Spleen (tissue), 13 donors: ENCODE measurements at places on chromosomes 5 and 9. TPM values are rescaled to one million over a fixed set of nuclear protein-coding genes. Genes with fewer than 3 reads are reported as not detected.

Gene RBM22
- total RNA-seq = 66.9 TPM

DNA sequence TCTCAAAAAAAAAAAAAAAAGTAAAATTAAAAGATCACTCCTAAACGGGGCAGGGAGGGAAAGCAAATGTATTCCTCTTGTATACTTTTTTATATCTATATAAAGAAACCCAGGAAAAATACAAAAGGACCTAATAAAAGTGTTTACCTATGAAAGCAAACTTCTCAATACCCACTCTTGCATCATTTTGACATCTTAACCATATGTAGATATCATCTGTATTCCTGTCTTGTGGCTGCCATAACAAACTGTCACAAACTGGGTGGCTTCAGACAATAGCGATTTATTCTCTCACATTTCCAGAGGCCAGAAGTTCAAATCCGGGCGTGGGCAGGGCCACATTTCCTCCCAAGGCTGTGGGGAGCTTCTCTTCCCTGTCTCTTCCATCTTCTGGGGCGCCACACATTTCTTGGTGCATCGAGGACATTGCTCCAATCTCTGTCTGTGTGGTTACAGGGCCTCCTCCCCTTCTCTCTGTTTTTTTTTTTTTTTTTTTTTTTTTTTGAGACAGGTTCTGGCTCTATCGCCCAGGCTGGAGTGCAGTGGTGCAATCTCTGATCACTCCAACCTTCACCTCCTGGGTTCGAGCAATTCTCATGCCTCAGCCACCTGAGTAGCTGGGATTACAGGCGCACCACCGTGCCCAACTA is 58.4 kb upstream of the IL17B start:
- no peak for DNase-seq
- no peaks in the 10 kb centered on the region for H3K27me3 ChIP-seq
- H3K4me3 ChIP-seq = no peak overlapping the region
- H3K36me3 ChIP-seq = no peaks in the 10 kb centered on the region
- peaks cover 10% of the 10 kb centered on the region for H3K4me1 ChIP-seq

GRCh38 chr5:53820802-53821171 is 260.3 kb downstream of the NDUFS4 start:
- H3K36me3 ChIP-seq = no peaks in the 10 kb centered on the region
- H3K4me1 ChIP-seq = no peaks in the 10 kb centered on the region
- no peak overlapping the region for H3K27ac ChIP-seq
- no peak for DNase-seq
- H3K4me3 ChIP-seq = no peak overlapping the region
- no peaks in the 10 kb centered on the region for H3K27me3 ChIP-seq

Gene TBCA
- total RNA-seq = 99.6 TPM

GRCh38 chr9:98332405-98332831 is 77.0 kb upstream of the TBC1D2 start:
- no peaks in the 10 kb centered on the region for H3K27me3 ChIP-seq
- H3K36me3 ChIP-seq = no peaks in the 10 kb centered on the region
- H3K4me1 ChIP-seq = peaks cover 12% of the 10 kb centered on the region
- DNase-seq = no peak

- H3K36me3 ChIP-seq = peaks cover 80% of the 10 kb centered on the region
- H3K27ac ChIP-seq = no peak overlapping the region
- no peaks in the 10 kb centered on the region for H3K27me3 ChIP-seq
- H3K4me3 ChIP-seq = no peak overlapping the region
- H3K4me1 ChIP-seq = peaks cover 6% of the 10 kb centered on the region
Observed at GRCh38 chr5:14400085-14400484, 181.5 kb upstream of the OTULINL start.

GRCh38 chr5:6370580-6370979 is 7.8 kb downstream of the MED10 start:
- H3K27me3 ChIP-seq = no peaks in the 10 kb centered on the region
- peaks cover 23% of the 10 kb centered on the region for H3K4me1 ChIP-seq
- H3K27ac ChIP-seq = no peak overlapping the region
- peaks cover 76% of the 10 kb centered on the region for H3K36me3 ChIP-seq
- no peak for DNase-seq

Gene GPSM1
- total RNA-seq = 14.3 TPM

DNA sequence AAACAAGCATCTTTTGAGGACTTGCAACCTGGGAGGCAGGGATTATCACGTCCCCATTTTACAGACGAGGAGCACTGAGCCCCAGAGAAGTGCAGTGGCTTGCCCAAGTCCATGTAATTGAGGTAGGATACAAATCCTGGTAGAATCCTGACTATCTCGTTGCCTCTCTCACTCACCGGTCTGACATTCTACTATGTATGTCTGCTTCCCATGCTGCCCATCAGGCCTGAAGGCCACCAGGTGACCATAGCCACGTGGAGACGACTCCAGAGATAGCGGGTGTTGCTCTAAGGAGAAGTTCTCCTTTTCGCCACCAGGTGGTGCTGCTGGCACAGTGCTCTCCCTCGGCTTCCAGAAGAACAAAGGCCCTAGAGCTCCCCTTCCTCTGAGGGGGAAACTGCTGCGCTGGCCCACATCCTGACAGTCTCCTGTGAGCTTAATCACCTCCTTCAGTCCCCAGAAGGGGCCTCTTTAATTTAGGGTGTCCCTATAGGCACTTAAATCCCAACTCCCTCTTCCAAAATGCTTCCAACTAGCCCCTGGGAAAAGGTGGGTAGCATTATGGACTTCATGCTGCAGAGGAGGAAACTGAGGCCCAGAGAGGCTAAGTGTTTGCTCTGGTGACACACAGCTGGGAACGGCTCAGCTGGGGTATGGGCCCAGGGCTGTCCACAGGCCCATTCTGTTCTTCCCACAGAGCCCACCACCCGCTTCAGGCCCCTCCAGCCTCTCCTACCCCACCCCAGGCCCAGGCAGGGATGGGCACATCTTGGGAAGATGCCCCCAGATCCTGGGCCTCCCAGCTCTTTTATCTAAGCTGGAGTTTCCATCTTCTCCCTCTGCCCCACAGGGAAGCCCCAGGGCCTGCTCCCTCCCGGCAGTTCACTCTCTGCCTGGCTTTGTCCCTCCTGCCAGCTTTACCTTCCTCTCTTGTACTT is 6.4 kb downstream of the SLC34A1 start:
- H3K27me3 ChIP-seq = no peaks in the 10 kb centered on the region
- DNase-seq = peak; percentile 93
- peak overlapping the region; percentile 55 for H3K27ac ChIP-seq

Gene SPARC
- 715 TPM for total RNA-seq

Gene INSYN2B
- total RNA-seq = 1.1 TPM

Gene XRCC4
- total RNA-seq = 9.8 TPM

Gene FOXD4L5
- total RNA-seq = not detected

DNA sequence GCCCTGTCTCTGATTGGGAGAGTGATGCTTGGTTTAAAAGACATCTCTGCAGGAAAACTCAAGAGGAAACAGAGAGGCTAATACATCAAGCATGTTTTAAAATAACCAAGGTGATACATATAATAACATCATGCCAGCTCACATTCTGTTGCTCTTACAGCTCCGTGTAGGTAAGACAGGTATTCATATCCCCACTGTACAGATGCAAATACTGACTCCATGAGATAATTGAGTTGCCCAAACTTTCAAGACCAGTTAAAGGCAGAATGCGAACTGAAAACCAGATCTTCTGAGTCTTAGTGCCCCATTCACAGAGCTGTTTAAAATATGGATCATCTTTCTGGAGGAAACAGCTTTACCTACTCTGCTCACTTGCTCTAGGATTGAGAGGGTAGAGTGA is 214.0 kb downstream of the PIK3R1 start:
- no peaks in the 10 kb centered on the region for H3K27me3 ChIP-seq
- no peak for DNase-seq
- H3K4me1 ChIP-seq = peaks cover 23% of the 10 kb centered on the region
- H3K4me3 ChIP-seq = no peak overlapping the region
- no peaks in the 10 kb centered on the region for H3K36me3 ChIP-seq

DNA sequence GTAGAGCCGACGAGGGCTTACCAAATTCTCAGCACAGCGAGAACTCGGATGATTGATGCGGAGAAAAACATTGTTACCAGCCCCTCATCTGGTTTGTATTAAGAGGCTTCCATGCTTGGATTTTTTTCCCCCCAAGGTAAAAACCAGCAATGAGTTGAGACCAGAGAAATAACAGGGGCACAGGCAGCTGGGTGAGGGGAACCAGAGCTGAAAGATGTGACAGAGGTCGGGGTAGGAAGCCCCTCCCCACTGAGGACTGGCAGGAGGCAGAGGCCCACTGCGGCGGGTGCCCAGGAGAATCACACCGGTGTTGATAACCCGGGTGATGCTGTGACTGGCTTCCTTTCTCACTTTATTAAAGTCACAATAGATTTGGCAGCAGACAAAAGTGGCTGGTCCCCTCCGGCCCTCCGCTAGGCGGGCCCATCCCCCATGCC is 116.5 kb upstream of the PHYKPL start:
- no peaks in the 10 kb centered on the region for H3K4me1 ChIP-seq
- no peak overlapping the region for H3K27ac ChIP-seq
- no peaks in the 10 kb centered on the region for H3K36me3 ChIP-seq
- no peaks in the 10 kb centered on the region for H3K27me3 ChIP-seq
- H3K4me3 ChIP-seq = no peak overlapping the region

GRCh38 chr5:32612134-32612888 is 27.0 kb downstream of the SUB1 start:
- H3K36me3 ChIP-seq = peaks cover under 1% of the 10 kb centered on the region
- H3K27ac ChIP-seq = no peak overlapping the region
- peaks cover 5% of the 10 kb centered on the region for H3K4me1 ChIP-seq
- no peak overlapping the region for H3K4me3 ChIP-seq

DNA sequence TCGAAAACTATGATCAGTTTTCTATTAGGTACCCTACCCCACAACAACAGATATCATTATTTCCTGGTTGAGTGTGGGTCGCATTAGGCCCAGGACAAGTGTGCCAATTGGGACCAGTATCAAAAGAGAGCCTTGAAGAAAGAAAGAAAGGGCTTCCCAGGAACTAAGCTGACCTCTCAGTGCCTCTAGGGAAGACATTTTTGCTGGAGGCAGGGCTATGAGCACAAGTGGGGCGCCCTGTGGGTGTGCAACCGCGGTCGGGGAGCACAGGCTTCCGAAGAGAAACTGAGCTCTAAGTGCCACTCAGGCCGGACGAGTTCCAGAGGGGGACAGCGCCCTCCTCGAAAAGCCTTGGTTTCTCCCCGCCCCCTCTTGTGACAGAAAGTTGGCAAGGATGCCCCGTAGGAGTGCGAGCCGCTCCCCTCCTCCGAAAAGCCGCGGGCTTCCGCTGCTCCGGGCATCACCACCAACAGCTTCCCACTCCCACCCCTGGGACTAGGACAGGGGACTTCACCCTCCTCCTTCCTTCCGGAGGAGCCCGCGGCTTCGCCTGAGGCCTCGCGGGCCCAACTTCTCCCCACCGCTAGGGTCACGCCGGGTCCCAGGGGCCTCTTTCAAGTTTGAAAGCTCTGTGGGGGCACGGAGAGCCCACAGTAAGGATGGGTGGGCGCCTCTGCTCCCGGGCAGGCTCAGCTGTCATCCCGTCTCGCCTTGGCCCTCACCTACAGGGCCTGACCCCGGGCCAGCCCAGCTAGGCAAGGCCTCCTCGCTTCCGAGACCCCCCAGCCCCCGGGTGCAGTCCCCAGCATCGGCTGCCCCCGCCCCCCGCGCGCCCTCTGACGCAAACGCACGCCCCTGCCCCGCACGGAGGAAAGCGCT is 2.0 kb downstream of the NR2F1-AS1 start:
- peak overlapping the region; percentile 72 for H3K4me3 ChIP-seq
- no peaks in the 10 kb centered on the region for H3K36me3 ChIP-seq
- no peak overlapping the region for H3K27ac ChIP-seq

Gene GDA
- total RNA-seq = not detected

DNA sequence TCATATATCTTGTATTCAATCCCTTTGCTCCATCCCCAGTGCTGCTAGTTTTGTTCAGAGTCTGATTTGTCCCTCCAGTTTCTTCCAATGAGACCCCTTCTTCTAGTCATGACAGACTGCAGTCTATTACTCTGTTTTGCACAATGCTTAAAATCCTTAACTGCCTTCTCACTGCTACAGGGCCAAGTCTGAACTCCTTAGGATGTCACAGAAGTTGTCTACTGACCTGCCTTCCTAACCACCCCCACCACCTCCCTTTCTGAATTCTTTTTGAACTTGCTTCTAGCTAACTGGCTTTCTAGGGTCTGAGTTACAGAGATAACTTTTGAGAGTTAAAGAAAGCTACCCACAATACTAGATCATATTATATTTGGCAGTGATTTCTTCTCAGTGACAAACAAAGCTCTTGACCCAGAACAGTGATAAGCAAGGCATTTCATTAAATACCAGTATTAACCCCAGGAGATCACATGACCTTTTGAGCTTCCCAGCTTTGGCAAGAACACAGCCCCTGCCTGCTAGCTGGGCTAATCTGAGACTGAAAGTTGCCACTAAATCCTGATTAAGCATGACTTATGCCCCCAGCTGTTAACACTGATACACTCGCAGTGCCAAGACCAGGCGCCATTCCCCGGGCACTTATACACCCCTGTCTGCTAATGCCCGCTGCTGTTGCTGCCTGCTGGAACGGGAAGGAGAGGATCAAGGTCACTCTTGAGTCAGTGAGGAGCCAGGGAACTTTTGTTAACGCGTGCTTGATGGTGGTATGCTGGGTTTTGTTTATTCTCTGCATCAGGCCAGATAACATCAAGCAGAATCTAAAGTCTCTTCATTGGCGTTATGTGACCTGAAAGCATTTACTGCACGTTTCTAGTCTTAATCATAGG is 36.4 kb upstream of the ADAMTSL1 start:
- peaks cover 16% of the 10 kb centered on the region for H3K4me1 ChIP-seq
- H3K27me3 ChIP-seq = peaks cover 2% of the 10 kb centered on the region
- H3K27ac ChIP-seq = no peak overlapping the region

DNA sequence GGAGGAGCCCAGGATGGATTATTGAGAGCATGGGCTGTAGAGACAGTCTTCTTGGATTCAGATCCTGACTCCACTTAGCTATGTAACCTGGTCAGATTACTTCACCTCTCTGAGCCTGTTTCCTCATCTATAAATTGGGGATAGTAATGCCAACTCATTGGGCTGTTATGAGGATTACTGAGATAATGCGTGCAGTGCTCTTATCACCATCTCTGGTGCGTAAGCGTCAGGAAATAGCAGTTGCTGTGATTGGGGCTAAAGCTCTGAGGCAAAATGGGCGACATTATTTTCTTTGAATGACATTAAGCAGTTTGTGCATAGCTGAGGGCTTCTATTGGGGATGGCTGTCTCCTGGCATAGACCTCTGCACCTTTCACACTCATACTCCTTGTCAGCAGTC is 995 bp upstream of the MSMP start:
- H3K4me3 ChIP-seq = no peak overlapping the region
- H3K36me3 ChIP-seq = peaks cover 47% of the 10 kb centered on the region
- peaks cover 44% of the 10 kb centered on the region for H3K4me1 ChIP-seq
- no peak overlapping the region for H3K27ac ChIP-seq
- H3K27me3 ChIP-seq = no peaks in the 10 kb centered on the region

DNA sequence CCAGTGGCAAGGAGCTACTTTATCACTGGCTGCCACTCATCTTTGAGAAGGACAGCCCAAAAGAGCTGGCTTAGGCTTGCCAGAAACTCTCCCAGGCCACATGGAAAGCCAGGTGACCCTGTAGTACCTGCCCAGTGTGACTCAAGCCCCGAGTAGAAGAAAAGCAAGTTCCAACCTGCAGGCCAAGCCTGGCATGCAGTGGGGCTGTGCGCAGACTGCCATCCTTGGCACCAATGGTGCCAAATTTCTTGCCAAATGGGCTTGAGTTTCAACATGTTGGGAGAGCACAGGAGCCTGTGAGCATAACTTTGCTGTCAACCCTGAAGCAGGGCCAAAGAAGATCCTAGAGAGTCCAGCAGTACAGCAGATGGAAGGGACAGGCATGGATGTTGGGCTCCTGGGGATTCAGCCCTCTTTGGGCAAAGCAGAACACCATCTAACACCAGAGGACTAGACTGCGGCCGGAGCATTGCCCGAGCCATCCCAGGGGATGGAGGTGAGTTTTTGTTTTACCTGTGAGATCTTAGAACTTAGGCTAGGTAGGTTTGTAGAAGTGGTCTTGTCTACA is 27.3 kb upstream of the SHB start:
- H3K36me3 ChIP-seq = no peaks in the 10 kb centered on the region
- no peak overlapping the region for H3K4me3 ChIP-seq
- peak; percentile 47 for DNase-seq
- no peaks in the 10 kb centered on the region for H3K27me3 ChIP-seq
